ENCODE measurements at places on chromosomes 6 and 20. TPM values are rescaled to one million over a fixed set of nuclear protein-coding genes. Genes with fewer than 3 reads are reported as not detected.

DNA sequence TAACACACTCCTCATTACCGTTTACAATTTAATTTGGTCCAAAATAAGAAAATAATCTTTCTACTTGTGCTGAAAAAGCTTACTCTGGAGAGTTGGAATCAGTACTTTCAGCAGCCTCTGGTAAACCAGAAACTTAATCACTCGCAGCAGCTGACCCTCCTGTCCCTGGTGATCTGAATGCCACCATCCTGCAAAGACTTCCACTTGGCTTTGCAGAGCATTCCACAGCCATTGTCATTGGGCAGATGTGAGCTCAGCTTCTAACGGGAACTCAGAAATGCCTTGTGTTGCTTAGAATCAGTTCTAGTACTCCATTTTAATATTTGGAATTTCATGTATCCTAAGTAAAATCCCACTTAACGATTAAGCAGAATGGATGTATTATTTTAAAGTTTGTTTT, 59.7 kb downstream of the PHACTR1 start:
- H3K36me3 ChIP-seq: no peaks in the 10 kb centered on the region
- 0 out of 2 replicates have a peak, but pooled peaks cover 6% of the 10 kb centered on the region for H3K27me3 ChIP-seq
- DNase-seq: no peak
- no peak overlapping the region for H3K27ac ChIP-seq
- no peak overlapping the region for H3K4me3 ChIP-seq
- H3K4me1 ChIP-seq: no peaks in the 10 kb centered on the region

GRCh38 chr6:75113446-75113845, 92.4 kb downstream of the COL12A1 start:
- peaks cover 4% of the 10 kb centered on the region for H3K4me1 ChIP-seq
- no peak overlapping the region for H3K4me3 ChIP-seq
- H3K27ac ChIP-seq: no peak overlapping the region
- no peaks in the 10 kb centered on the region for H3K27me3 ChIP-seq

- H3K36me3 ChIP-seq: no peaks in the 10 kb centered on the region
- H3K27ac ChIP-seq: no peak overlapping the region
- DNase-seq: no peak
- peaks cover 2% of the 10 kb centered on the region for H3K27me3 ChIP-seq
- H3K4me3 ChIP-seq: no peak overlapping the region
Observed at GRCh38 chr20:53016534-53017042, 44.4 kb downstream of the TSHZ2 start.

GRCh38 chr6:20559924-20560551, 25.8 kb downstream of the CDKAL1 start:
- no peak for DNase-seq
- H3K36me3 ChIP-seq: no peaks in the 10 kb centered on the region
- no peak overlapping the region for H3K27ac ChIP-seq
- H3K4me3 ChIP-seq: no peak overlapping the region
- H3K27me3 ChIP-seq: no peaks in the 10 kb centered on the region
- peaks cover 6% of the 10 kb centered on the region for H3K4me1 ChIP-seq

DNA sequence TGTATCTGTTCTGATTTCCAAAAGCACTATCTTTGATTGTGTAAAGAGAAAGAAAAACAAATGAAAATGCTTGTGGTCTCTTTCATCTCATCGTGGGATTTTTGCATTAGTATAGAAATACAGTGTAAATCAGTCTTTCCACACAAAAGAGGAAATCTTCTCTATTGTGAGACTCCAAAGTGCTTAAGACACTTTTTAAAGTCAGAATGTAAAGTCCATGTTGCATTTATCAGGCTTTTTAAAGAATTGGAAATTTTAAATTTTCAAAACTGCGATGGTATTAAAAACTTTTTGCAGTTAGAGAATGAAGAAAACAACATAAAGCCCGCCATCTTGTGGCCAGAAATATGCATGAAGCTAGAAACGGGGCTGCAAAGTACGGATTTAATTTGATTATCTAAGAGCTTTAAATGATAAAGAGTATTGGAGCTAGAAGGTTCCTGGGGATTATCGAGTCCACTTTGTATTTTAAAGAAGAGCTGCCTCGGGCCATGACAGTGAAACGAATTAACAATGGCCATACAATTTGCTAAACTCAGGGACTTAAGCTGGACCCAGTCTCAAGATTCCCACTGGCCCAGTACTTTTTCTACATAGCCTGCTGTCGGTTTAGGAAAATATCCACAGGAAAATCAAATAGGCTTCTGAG, 339.6 kb downstream of the ARHGAP18 start:
- H3K27ac ChIP-seq: peak overlapping the region; percentile 74
- H3K4me1 ChIP-seq: peaks cover 16% of the 10 kb centered on the region

GRCh38 chr6:158754738-158755137, 64.4 kb downstream of the EZR start:
- H3K27me3 ChIP-seq: no peaks in the 10 kb centered on the region
- no peak overlapping the region for H3K27ac ChIP-seq
- H3K36me3 ChIP-seq: no peaks in the 10 kb centered on the region
- no peak overlapping the region for H3K4me3 ChIP-seq
- DNase-seq: no peak
- no peaks in the 10 kb centered on the region for H3K4me1 ChIP-seq

DNA sequence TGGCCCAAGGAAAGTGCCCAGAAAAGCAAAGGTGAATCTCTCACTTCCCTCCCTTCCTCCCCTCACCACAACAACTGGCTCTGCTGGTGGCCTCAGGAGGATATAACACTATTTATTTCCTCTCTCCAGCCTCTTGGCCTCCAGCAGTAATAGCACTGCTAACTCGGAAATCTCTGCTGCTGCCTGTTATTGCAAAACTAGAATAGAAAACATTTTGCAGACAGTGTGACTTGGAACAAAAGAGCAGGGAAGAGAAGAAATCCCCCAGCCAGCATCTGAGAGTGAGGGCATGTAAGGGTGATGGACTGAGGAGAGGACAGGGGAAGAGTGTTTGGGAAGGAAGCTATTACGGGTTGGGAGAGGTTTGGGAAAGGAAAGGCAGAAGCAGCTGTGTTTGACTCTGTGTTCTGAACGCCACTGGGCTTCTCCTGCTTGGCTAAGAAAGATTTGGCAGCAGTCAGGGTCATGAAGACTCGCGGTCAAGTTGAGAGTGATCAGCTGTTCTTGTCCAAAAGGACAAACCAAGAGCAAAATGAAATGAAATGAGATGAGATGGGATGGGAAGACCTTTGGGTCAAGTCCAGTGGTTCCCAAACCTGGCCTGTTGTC, 81.0 kb upstream of the SNX9 start:
- no peak overlapping the region for H3K4me3 ChIP-seq
- H3K27ac ChIP-seq: no peak overlapping the region
- no peaks in the 10 kb centered on the region for H3K4me1 ChIP-seq
- no peak for DNase-seq
- H3K27me3 ChIP-seq: no peaks in the 10 kb centered on the region

DNA sequence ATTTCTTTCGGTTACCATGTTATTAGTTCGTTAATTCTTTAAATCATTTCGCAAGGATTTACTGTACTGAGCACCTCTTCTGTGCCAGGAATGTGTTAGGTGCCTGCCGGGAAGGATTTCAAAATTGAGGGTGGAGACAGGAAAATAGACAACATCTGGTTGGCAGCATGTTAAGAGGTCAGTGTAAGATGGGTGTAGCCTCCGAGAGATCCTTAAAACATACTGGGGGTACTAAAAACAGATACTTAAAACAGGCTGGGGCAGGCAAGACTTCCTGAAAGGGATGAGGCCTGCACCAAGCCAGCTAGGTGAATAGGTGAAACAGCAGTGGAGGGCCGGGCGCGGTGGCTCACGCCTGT, 178.0 kb upstream of the SGK1 start:
- no peak for DNase-seq
- no peaks in the 10 kb centered on the region for H3K27me3 ChIP-seq
- H3K4me3 ChIP-seq: no peak overlapping the region
- H3K27ac ChIP-seq: no peak overlapping the region
- H3K36me3 ChIP-seq: no peaks in the 10 kb centered on the region

DNA sequence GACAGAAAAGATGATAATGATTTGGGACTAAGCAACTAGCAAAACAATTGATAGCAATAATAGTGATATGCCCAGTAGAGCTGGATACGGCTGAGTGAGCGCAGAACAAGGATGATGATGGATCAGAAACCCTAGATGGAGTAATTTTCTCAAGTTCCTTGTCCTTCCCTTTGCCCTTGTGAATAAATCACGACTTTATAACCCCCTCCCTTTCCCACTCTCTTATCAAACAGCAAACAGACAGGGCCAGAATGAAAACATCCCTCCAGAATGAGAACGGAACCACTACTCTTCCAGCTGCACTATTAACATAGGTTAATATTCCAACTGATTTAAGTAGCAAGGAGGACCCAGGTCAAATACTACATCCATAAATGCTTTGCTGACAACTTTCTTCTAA, 1.3 kb upstream of the MTFR2 start:
- peak overlapping the region; percentile 92 for H3K27ac ChIP-seq
- H3K4me3 ChIP-seq: peak overlapping the region; percentile 93
- H3K27me3 ChIP-seq: no peaks in the 10 kb centered on the region
- H3K36me3 ChIP-seq: no peaks in the 10 kb centered on the region

- no peaks in the 10 kb centered on the region for H3K4me1 ChIP-seq
- no peak overlapping the region for H3K4me3 ChIP-seq
- H3K27ac ChIP-seq: no peak overlapping the region
- H3K27me3 ChIP-seq: peaks cover 2% of the 10 kb centered on the region
- no peaks in the 10 kb centered on the region for H3K36me3 ChIP-seq
- DNase-seq: no peak
Observed at GRCh38 chr6:52108128-52108527, 20.7 kb upstream of the PKHD1 start.

GRCh38 chr6:158718461-158719046, 68.7 kb downstream of the SYTL3 start:
- no peak for DNase-seq
- no peaks in the 10 kb centered on the region for H3K27me3 ChIP-seq
- no peak overlapping the region for H3K4me3 ChIP-seq
- H3K36me3 ChIP-seq: no peaks in the 10 kb centered on the region
- H3K27ac ChIP-seq: no peak overlapping the region

GRCh38 chr6:50843842-50844241, 25.2 kb downstream of the TFAP2B start:
- no peak overlapping the region for H3K27ac ChIP-seq
- no peaks in the 10 kb centered on the region for H3K36me3 ChIP-seq
- H3K4me3 ChIP-seq: no peak overlapping the region
- peaks cover 3% of the 10 kb centered on the region for H3K27me3 ChIP-seq

Gene CPNE5
- 0.44 TPM for total RNA-seq

Gene WFDC10B
- total RNA-seq: not detected

Gene NANP
- total RNA-seq: 7.3 TPM

Gene NHSL1
- total RNA-seq: 20.6 TPM

Gene SNAI1
- total RNA-seq: 8.8 TPM

Gene TAF8
- total RNA-seq: 35.5 TPM

Gene ABRACL
- 22.2 TPM for total RNA-seq

Gene PROKR2
- total RNA-seq: not detected

Gene APOM
- total RNA-seq: 1.8 TPM

Gene GATA5
- total RNA-seq: 53.2 TPM

Gene BTN1A1
- total RNA-seq: 0.10 TPM

Measured in Panc1 (cell line).